ENCODE measurements at places on chromosomes 3 and 15. TPM values are rescaled to one million over a fixed set of nuclear protein-coding genes. Genes with fewer than 3 reads are reported as not detected.

GCNT3 gene
- total RNA-seq, result 11.4 TPM

CHRNA7 gene
- total RNA-seq, result 0.76 TPM

IL5RA gene
- not detected for total RNA-seq

GPR87 gene
- 36.8 TPM for total RNA-seq

CCK gene
- 0.24 TPM for total RNA-seq

HCN4 gene
- total RNA-seq, result not detected

NKTR gene
- 25.4 TPM for total RNA-seq

APBA2 gene
- total RNA-seq, result 0.24 TPM

ANKUB1 gene
- total RNA-seq, result not detected

GOLGA8G gene
- not detected for total RNA-seq

RFT1 gene
- total RNA-seq, result 15.8 TPM

GOLGA6L9 gene
- 6.1 TPM for total RNA-seq

CIB2 gene
- total RNA-seq, result 5.6 TPM

XCR1 gene
- 0.04 TPM for total RNA-seq

PLIN1 gene
- total RNA-seq, result 0.32 TPM

SEMA5B gene
- total RNA-seq, result not detected

GOLGA6D gene
- total RNA-seq, result not detected

ATP2B2 gene
- 0.24 TPM for total RNA-seq

ASB14 gene
- not detected for total RNA-seq

SAMD7 gene
- not detected for total RNA-seq

LRRC49 gene
- total RNA-seq, result 2.7 TPM

PPM1L gene
- total RNA-seq, result 11.3 TPM

INAFM2 gene
- 7.1 TPM for total RNA-seq

NME9 gene
- total RNA-seq, result not detected

PCOLCE2 gene
- 0.36 TPM for total RNA-seq

C3orf49 gene
- total RNA-seq, result not detected

PIGZ gene
- total RNA-seq, result 3.7 TPM

LEKR1 gene
- 1.2 TPM for total RNA-seq

TCAIM gene
- total RNA-seq, result 20.5 TPM

ZPLD1 gene
- total RNA-seq, result not detected

DET1 gene
- 0.80 TPM for total RNA-seq

ARL6 gene
- 3.5 TPM for total RNA-seq

NMB gene
- 12.8 TPM for total RNA-seq

SLC27A2 gene
- total RNA-seq, result 0.92 TPM

RBP2 gene
- not detected for total RNA-seq

NDUFAF3 gene
- 44.0 TPM for total RNA-seq

CCNB2 gene
- total RNA-seq, result 27.0 TPM

ACKR4 gene
- total RNA-seq, result not detected

NDUFB4 gene
- total RNA-seq, result 131 TPM

PDE8A gene
- total RNA-seq, result 12.4 TPM

EPHB1 gene
- 0.40 TPM for total RNA-seq

MYLK gene
- 16.6 TPM for total RNA-seq

INSYN1 gene
- total RNA-seq, result 5.1 TPM

CXCR6 gene
- 0.28 TPM for total RNA-seq

MESP2 gene
- total RNA-seq, result 0.40 TPM

PRSS50 gene
- total RNA-seq, result not detected

All from esophagus mucosa (tissue), 1 donor.